ENCODE measurements at places on chromosomes 12 and 14.

DNA sequence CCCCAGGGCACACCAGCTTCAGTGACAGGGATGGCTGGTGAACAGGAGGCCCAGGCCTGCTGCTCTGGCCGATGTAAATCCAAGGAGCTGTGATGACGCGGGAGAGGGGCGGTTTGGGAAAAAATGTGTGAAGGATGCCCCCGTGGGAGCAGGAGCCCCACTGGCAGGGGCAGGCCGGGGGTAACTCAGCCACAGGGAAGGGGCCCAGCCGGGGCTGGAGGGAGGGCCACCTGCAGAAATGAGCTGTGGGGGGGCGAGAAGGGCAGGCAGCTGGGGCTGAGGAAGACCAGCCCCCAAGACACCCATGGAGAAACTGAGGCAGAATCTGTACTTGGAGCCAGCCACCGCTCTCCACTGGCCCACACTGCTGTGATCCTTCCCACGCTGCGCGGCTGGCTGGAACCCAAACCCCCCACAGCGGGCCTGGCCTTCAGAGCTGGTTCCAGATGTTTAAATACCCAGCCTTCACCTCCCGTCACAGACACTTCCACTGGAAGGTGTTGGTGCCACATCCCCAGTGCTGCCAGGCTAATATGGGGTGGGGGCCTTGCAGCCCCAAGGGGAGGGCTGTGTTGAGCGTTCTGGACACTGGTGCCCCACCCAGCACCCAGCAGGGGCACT is 28.5 kb upstream of the ANKRD9 start:
- DNase-seq: no peak

- DNase-seq: no peak
Measured at GRCh38 chr12:53358836-53359419, 21.0 kb upstream of the SP1 start.

- no peak for DNase-seq
Measured at GRCh38 chr12:102052192-102053061, 9.4 kb downstream of the WASHC3 start.

DNA sequence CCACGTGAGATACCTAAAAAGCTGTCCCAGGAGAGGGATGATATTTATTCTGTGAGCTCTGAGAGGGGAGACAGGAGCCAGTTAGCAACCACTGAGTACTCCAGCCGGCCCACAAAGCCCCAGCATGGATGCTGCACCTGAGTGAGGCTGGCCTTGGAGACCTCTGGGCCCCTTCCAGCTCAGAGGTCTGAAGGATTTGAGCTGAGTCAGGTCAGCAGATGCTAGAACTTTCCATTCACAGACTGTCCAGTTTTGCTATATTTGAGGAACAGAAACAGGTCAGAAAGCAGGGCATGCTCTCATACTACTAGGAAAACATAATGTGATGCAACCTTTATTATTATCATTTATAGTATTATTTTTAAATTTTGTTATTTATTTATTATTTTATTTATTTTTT is 15.0 kb upstream of the MAPKAPK5 start:
- no peak for DNase-seq

- no peak for DNase-seq
Measured at GRCh38 chr14:103886304-103887169, 39.2 kb upstream of the PPP1R13B start.

GRCh38 chr12:27555361-27555760 is 31.4 kb downstream of the PPFIBP1 start:
- DNase-seq: no peak

GRCh38 chr14:76603713-76604112 is 157.6 kb upstream of the VASH1 start:
- peak; percentile 2 for DNase-seq

- no peak for DNase-seq
Measured at GRCh38 chr14:83860631-83861155, 1669.3 kb upstream of the FLRT2 start.

- DNase-seq: no peak
Measured at GRCh38 chr14:24057867-24058259, 6.1 kb downstream of the CARMIL3 start.

DNA sequence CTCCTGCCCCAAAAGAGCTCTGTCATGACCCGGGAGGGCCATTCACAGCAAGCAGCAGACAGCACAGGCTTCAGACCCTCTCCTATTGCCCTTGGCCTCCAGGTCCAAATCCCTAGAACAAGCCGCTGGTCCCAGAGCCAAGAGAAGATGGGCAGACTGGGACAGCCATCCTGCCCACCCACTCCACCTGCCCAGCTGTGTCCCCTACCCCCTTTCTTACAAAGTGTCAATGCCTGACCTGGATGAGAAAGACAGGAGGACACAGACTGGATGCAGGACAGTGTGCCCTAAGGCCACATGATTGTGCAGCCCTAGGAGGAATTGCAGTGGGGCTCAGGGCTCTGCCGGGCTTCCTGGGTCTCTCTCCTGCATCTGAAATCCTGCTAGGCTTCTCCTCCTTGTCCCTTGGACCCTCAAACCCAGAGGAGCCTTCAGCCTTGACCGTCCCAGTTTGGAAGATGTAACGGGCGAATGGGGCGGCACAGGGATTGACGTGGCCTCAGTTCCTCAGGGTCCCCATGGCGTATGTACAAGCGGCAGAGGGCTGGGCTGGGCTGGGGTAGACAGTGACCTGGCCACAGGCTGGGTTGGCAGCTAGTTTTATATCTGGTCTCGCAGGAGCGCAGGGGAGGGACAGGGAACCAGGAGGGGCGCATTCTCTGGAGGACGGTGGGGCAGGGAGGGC is 27.1 kb upstream of the BCDIN3D start:
- DNase-seq: no peak
